ENCODE measurements at places on chromosomes 13 and 19.

DNA sequence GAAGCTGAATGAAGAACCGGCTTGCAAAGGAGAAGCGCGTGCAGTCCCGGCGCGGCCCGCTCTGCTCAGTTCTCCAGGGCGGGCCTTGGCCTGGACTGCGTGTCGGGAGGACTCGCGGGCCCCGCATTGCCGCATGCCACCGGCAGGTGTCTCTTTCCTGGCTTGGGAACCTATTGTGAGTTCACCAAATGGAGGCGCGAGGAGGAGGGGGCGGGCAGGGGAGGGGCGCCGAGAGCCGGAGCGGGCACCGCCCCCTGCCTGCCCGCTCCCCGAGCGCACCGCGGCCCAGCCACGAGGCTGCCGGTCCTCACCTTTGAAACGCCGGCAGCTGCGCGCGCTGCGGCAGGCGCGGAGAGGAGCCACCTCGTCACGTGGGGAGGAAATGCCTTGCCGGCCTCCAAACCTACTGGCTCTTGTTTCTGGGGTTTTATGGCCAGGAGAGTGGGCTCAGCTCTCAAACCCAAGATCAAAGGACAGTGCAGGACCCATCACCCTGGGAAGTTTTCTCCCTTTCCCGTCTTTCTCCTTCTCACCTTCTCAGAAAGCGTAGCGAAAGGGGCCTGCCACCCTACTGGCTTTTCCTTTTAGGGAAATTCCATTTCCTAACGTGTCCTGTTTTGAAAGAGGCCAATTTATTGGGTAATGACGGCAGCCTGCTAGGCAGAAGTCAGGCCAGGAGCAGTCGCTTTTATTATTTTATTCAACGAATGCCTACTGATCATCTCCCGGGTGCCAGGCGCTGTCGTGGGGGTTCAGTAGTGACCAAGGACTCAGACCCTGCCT lies 13.8 kb upstream of the UBE2L5 start:
- DNase-seq = peak; percentile 94

DNA sequence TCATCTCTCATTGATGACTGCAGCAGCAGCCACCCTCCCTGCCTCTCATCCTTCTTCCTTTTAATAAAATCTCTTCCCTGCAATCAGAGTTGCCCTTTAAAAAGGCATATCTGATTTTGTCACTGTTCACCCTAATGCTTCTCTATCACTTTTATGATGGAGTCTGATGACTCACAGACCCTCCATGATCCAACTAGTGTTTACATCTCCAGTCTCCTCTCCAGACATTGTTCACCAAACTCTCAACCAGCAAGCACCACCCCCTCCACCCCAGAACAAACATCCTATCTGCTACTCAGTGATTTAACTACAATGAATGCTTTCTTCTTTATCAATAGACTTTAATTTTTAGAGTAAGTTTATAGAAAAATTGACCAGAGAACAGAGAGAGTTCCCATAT lies 59.5 kb downstream of the TNFSF11 start:
- DNase-seq = no peak

DNA sequence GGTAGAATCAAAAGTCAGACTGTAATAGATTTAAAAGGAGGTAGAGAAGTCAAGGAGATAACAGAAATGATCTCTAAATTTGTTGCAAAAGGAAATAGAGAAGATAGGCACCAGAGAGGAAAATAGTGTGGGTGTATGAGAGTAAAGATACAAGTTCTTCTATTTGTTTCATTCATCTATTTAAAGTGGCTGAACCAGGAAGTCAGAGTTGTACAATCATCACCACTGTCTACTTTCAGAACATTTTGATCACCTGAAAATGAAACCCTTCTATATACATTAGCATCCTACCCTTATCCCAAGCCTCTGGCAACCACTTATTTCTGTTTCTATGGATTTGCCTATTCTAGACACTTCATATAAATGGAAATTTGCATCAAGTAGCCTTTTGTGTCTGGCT lies 36.7 kb downstream of the INTS6 start:
- no peak for DNase-seq

DNA sequence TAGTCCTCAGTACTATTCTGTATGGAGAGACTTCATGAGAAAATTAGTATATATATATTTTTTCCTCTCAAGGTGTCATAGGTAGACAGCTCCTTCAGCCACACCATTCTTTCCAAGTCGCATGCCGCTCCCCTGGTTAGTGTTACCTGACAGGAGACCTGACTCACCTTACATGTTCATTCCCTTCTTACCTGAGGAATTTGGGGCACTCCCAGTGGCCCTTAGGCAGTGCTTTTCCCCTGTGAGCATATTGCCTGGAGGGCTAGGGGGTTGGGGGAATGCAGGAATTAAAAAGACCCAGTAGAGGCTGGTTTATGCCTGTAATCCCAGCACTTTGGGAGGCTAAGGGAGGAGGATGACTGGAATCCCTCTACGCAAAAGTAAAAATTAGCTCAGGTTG lies 9.0 kb upstream of the ACTN4 start:
- DNase-seq = no peak

GRCh38 chr13:29994911-29995595 lies 144.6 kb upstream of the UBL3 start:
- no peak for DNase-seq

DNA sequence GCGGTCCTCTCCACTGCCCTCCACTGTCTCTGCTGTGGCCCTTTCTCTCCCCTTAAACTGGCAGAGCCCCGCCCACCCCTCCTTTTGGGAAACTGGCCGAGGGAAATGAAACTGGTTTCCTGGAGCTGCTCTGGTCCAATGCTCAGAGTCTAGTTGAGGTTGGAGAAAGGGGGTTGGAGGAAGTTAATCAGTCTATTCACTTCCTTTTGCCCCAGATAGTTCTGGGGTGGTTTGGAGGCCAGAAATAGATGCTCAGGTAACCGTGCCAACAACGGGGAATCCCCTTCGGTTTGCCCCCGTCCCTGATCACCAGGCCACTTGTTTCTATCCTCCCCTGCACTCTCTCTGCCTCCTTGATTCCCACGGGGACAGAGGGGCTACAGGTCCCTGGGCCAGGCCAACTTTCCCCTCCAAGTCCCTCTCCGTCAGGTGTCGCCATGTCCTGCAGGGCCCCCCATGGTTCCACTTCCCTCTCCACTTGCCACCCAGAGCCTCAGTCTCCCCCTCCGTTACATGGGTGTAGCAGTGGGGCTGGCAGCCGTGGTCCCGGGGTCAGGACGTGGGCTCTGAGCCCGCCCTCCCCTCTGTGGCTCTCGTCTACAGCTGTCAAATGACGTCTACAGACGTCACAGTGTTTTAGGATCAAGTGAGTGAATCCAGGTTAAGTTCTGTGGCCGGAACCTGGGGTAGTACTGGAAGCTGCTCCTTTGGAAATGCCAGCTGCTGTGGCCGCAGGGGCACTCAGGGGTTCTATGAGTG lies at the start of gene IL4I1:
IL4I1 (minus strand) TSS at position 25 of the 759 bp plus-strand sequence. CDS start 727 bp downstream, outside the sequence.
- peak; percentile 78 for DNase-seq
